ENCODE measurements at places on chromosomes 7 and 10. TPM values are rescaled to one million over a fixed set of nuclear protein-coding genes. Genes with fewer than 3 reads are reported as not detected.

The TMEM254 gene
- 25.6 TPM for total RNA-seq

The UCN3 gene
- not detected for total RNA-seq

The ITIH5 gene
- total RNA-seq = 49.9 TPM

The CALCR gene
- total RNA-seq = 0.38 TPM

The KIAA1549 gene
- 16.4 TPM for total RNA-seq

The ANXA8 gene
- total RNA-seq = 0.88 TPM

The CYP26C1 gene
- 0.38 TPM for total RNA-seq

The LRRN3 gene
- total RNA-seq = 41.4 TPM

The BCAP29 gene
- 112 TPM for total RNA-seq

The SPAG6 gene
- total RNA-seq = 0.77 TPM

The FFAR4 gene
- total RNA-seq = not detected

The CPN1 gene
- total RNA-seq = not detected

The CYP2E1 gene
- total RNA-seq = 3.4 TPM

The NKX1-2 gene
- not detected for total RNA-seq

The CDC14C gene
- 0.22 TPM for total RNA-seq

The GNAT3 gene
- not detected for total RNA-seq

The TDRD1 gene
- total RNA-seq = 0.38 TPM

The CCDC146 gene
- 27.0 TPM for total RNA-seq

The MSRB2 gene
- 21.7 TPM for total RNA-seq

The HABP2 gene
- not detected for total RNA-seq

The PODXL gene
- total RNA-seq = 42.2 TPM

The CCL24 gene
- total RNA-seq = not detected

The TWIST1 gene
- 24.9 TPM for total RNA-seq

The KCP gene
- total RNA-seq = 1.9 TPM

The APBB1IP gene
- 2.9 TPM for total RNA-seq

The AMPH gene
- total RNA-seq = 62.7 TPM

The ERVW-1 gene
- total RNA-seq = not detected

The MLXIPL gene
- 0.82 TPM for total RNA-seq

The ZPBP gene
- 5.7 TPM for total RNA-seq

The SUN3 gene
- not detected for total RNA-seq

The DYNC1I1 gene
- 31.7 TPM for total RNA-seq

The WDFY4 gene
- 3.5 TPM for total RNA-seq

The KCNH2 gene
- 22.7 TPM for total RNA-seq

The TMEM213 gene
- total RNA-seq = not detected

The MUC3A gene
- not detected for total RNA-seq

The LRRD1 gene
- total RNA-seq = 0.44 TPM

The HSPB1 gene
- total RNA-seq = 70.6 TPM

The LEP gene
- not detected for total RNA-seq

The MAPK8 gene
- 186 TPM for total RNA-seq

The RHBDD2 gene
- total RNA-seq = 38.6 TPM

The RHEB gene
- 87.1 TPM for total RNA-seq

The GIMAP8 gene
- total RNA-seq = 7.5 TPM

The MINPP1 gene
- total RNA-seq = 42.3 TPM

The SPDYE2B gene
- total RNA-seq = not detected

The TMEM184A gene
- 3.5 TPM for total RNA-seq

The MMP21 gene
- 1.2 TPM for total RNA-seq

The MRLN gene
- total RNA-seq = 23.1 TPM

The LRMDA gene
- 14.8 TPM for total RNA-seq

The PNLIP gene
- total RNA-seq = not detected

The KAZALD1 gene
- total RNA-seq = 24.5 TPM

The TRIM73 gene
- 2.0 TPM for total RNA-seq

The MYL10 gene
- 3.8 TPM for total RNA-seq

The DNAJC12 gene
- total RNA-seq = 7.9 TPM

The OR2A7 gene
- 5.7 TPM for total RNA-seq
